ENCODE measurements at places on chromosomes 6 and 20. TPM values are rescaled to one million over a fixed set of nuclear protein-coding genes. Genes with fewer than 3 reads are reported as not detected.

The CRISP3 gene
- not detected for total RNA-seq

The DLL1 gene
- total RNA-seq = 0.86 TPM

The WFDC10B gene
- total RNA-seq = not detected

The LRRN4 gene
- 0.29 TPM for total RNA-seq

The KHDC1L gene
- total RNA-seq = not detected

The CRISP2 gene
- total RNA-seq = not detected

The NRSN1 gene
- total RNA-seq = not detected

The OR2H1 gene
- total RNA-seq = not detected

The LY6G6D gene
- total RNA-seq = not detected

The CST1 gene
- total RNA-seq = 75.0 TPM

The NPEPL1 gene
- total RNA-seq = 33.2 TPM

The MRPS10 gene
- total RNA-seq = 59.3 TPM

The MOCS1 gene
- 13.3 TPM for total RNA-seq

The CRIP3 gene
- total RNA-seq = not detected

The KCNQ5 gene
- 6.0 TPM for total RNA-seq

The VSX1 gene
- not detected for total RNA-seq

The BTBD3 gene
- 19.7 TPM for total RNA-seq

The UFL1 gene
- 30.8 TPM for total RNA-seq

The TGM3 gene
- total RNA-seq = not detected

The FAM162B gene
- not detected for total RNA-seq

The GABRR1 gene
- not detected for total RNA-seq

The PLN gene
- total RNA-seq = not detected

The FAM209B gene
- not detected for total RNA-seq

The ETV7 gene
- 0.29 TPM for total RNA-seq

The PGBD1 gene
- 2.0 TPM for total RNA-seq

The ENPP3 gene
- 0.29 TPM for total RNA-seq

The EBF4 gene
- total RNA-seq = 1.1 TPM

The ACSS1 gene
- total RNA-seq = 0.72 TPM

The PPP1R3G gene
- total RNA-seq = 1.0 TPM

The ZSCAN16 gene
- 2.2 TPM for total RNA-seq

The HNF4A gene
- not detected for total RNA-seq

The HSPA12B gene
- total RNA-seq = under 0.01 TPM

The MAP1LC3A gene
- total RNA-seq = 14.5 TPM

The OXT gene
- not detected for total RNA-seq

The MUCL3 gene
- total RNA-seq = not detected

The FHL5 gene
- not detected for total RNA-seq

The RBM24 gene
- 9.3 TPM for total RNA-seq

The HUS1B gene
- 2.0 TPM for total RNA-seq

The TCP11 gene
- total RNA-seq = 0.66 TPM

The UBD gene
- not detected for total RNA-seq

The FAM110A gene
- total RNA-seq = 7.2 TPM

The C6orf132 gene
- 2.3 TPM for total RNA-seq

The EYS gene
- under 0.01 TPM for total RNA-seq

The SOX4 gene
- 26.7 TPM for total RNA-seq

The ULBP1 gene
- total RNA-seq = 0.86 TPM

The CAPN11 gene
- total RNA-seq = 0.43 TPM

The SNRPB gene
- total RNA-seq = 117 TPM

The DOK5 gene
- 0.14 TPM for total RNA-seq

The ASIP gene
- not detected for total RNA-seq

The TP53TG5 gene
- not detected for total RNA-seq

The C6orf163 gene
- total RNA-seq = 2.6 TPM

The NKAPL gene
- total RNA-seq = 1.5 TPM

The PRL gene
- not detected for total RNA-seq

The CD2AP gene
- total RNA-seq = 17.5 TPM

The TAP2 gene
- 5.0 TPM for total RNA-seq

The CGAS gene
- 10.9 TPM for total RNA-seq

The OPN5 gene
- total RNA-seq = not detected

The SLC35A1 gene
- total RNA-seq = 11.7 TPM

The ZNF341 gene
- total RNA-seq = 1.9 TPM

The GPSM3 gene
- total RNA-seq = 10.9 TPM
